AG10803 (cell line): ENCODE measurements at places on chromosomes 4 and X.

DNA sequence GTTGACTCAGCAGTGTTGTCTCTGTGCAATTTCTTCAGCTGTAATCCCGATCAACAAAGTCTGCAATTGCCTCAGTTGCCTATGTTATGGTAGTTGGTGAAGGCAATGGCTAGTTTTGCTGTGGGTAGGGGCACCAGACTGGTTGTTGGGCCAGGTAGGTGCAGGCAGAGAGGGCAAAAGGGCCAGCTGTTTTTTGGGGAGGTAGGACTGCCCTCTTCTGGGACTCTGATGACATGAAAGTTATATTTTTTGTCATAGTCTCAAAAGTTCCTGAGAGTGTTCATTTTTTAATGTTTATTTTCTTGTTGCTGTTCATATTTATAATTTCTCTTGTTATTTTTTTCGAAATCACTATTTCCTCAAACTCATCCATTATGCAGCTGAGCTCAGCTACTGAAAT lies 25.1 kb downstream of the DCAF12L2 start:
- no peak for DNase-seq

DNA sequence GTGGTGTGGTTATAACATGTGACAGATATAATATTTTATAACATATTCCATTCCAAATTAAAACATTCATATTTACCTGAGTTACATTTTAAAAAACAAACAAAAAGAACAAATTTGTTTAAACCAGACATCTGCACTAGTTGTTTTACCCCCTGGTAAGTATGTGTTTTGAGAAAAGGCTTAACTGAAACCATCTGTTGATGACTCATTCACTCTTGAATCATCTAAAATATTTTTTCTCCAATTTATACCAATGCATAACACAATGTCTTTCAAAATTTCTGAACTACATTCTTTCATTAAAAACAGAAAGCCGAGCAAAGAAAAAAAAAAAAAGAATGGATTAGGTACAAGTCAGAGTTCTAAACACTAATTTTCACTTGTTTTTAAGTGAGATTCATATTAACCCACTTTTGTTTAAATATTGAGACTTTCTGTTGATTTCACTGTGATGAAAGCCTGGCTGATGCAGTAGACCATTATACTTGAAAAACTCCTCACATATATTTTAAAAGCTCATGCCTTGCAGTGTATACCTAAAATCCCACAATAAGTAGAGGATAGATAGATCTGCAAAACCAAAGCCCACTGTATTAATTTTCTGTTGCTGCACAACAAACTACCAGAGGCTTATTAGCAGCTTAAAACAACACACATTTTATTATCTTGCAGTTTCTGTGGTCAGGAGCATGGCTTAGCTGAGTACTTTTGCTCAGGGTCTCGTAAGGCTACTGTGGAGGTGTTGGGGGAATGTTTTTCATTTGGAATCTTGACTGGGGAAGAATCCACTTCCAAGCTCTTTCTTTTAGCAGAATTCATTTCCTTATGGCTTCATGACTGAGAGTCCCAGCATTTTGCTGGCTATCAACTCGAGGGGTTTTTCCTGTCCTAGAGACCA lies 221.5 kb downstream of the PCDH18 start:
- peak; percentile 89 for DNase-seq

- peak; percentile 27 for DNase-seq
Measured at GRCh38 chr4:85793233-85793585, 318.3 kb downstream of the ARHGAP24 start.

DNA sequence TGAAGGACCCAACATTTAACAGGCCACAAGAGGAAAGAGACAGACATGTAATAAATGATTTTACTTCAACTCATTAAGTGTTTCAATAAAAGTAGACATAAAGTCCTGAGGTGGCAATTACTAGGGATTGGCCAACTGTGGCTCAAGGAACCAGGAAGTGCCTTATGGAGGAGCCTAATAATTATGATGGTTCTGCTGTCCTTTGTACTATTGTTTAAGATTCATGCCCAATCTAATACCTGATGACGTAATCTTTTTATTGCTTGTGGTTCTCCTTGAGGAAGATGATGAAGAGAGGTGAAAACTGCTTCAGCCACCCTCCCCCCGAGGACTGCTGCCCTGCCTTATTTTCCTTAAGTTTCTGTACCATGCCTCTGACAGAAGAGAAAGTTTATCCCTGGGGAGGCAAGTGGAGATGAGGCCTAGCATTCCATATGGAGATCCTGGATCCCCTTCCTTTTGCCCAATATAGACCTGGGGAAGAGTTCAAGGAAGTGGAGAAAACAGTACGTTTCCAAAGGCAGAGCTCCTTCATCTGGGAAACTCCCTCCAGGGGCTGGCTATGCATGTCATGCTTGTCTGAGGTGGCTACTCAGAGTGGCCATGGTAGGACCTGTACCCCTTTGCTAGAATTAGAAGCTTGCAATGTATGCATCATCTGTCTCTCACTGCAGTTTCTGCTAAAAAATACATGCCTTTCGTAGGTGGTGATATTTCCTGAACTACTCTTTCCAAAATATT lies 56.8 kb upstream of the FAT1 start:
- DNase-seq, result no peak
